ENCODE measurements at places on chromosomes 1 and 21.

- DNase-seq = no peak
These were observed 22.9 kb downstream of the UBIAD1 start for GRCh38 chr1:11295905-11296304.

DNA sequence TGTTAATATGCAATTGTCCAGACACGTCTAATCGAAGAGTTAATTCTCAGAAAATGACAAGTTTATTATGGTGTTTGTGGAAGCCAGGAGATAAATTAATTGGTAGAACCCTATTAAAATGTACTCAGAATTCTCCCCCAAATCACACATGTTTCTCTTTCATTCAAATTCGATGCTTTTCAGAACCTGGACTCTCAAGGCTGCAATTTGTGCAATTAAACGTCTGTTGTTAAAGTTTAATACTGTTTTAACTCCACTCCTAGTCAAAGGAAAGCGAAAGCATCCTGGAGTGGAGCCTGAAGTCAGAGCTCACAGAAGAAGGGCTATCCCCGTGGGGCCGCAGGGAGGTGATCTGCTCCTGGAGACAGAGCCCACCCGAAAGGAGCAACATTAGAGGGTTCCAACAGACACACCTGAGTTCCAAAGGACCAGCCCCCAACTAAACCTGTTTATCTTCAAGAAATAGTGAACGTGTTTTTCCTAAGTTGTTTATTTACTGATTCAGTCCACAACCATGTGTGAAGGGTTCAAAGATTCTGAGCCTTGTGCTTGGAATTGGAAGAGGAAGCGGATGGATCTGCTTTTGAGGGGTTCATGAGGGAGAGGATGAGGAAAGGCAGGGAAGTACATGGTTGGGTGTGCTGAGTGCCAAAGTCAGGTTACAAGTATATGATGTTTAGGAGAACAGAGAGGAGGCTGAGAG lies 68.0 kb upstream of the AKT3 start:
- DNase-seq = no peak

DNA sequence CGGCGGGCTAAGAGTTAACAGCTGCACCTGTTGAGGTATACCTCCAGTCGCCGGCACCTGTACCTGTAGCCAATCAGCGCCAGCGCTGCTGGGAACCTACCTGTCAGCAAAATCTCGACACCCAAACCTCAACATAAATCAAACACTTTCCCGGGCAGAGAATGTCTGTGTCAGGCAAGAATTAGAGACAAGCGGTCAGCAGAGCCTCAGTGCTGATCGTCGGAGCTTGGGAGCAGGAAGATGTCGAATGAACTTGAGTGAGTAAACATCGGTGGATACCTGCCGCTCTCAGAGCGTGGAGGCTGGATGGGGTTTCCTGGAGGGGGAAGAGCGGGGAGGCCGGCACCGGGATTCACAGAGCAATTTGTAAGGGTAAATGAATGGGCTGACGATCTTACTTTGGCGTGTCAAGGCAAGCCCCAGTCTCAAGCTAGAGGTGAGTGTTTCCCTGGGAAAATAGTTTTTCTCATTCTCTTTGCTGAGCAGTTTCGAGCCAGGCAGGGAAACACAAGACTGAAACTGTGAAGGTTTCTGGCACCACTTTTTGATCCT lies at the start of gene GRHL3:
TSS of gene GRHL3 (plus strand) at position 46 of the 552 bp plus-strand sequence. CDS start at position 241, 195 bp downstream.
- no peak for DNase-seq

- DNase-seq = no peak
These were observed 1.9 kb downstream of the EEIG2 start for GRCh38 chr1:108561689-108562326.

- no peak for DNase-seq
These were observed 32.5 kb upstream of the BCL10 start for GRCh38 chr1:85308833-85309350.

- DNase-seq = no peak
These were observed 3.3 kb upstream of the HNRNPCL1 start for GRCh38 chr1:12851779-12852178.

DNA sequence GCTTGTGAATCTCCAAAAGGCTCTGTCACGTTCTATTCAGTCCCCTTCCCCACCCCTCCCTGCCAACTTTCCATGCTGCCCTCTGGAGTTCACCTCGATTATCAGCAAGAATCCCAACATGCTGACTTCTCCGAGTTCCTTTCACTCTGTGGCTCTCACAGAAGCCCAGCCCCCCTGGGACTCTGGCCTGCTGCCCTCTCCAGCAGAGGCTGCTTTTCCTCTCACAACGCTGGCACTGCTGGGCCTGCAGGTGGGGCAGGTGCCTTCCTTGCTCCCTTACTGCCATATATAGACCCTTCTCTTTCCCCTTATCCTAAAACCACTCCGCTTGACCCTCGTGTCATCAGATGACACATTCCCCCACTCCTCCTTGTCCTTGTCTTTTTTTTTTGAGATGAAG lies 10.2 kb upstream of the RNF186 start:
- DNase-seq = no peak

- no peak for DNase-seq
These were observed 87.4 kb downstream of the UBR4 start for GRCh38 chr1:19122668-19123067.

DNA sequence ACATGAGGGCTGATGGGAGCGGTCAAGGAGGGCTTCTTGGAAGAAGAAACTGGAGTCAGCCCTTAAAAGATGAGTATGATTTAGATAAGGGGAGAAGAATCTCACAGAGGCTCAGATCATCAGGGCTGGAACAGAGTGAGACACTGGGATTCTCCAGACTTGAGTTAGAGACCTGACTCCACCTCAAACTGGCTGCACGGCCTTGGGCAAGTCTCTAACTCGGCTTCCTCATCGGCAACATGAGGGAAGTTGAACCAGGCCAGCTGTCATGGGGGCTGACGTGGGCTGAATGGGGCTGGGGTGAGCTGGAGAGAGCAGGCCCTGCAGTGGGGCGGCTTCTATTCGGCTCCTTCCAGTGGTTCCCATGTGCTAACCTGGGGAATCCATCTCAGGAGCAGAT lies 2.5 kb downstream of the C1QC start:
- no peak for DNase-seq

- no peak for DNase-seq
These were observed 27.2 kb upstream of the KIF21B start for GRCh38 chr1:201050515-201051277.

- DNase-seq = no peak
These were observed 61.9 kb downstream of the GPATCH2 start for GRCh38 chr1:217569021-217569420.

GRCh38 chr1:38074302-38074677 lies 27.7 kb upstream of the POU3F1 start:
- DNase-seq = no peak

- DNase-seq = no peak
These were observed 14.5 kb downstream of the SYT11 start for GRCh38 chr1:155873860-155874259.

- DNase-seq = no peak
These were observed 30.5 kb upstream of the CLCA4 start for GRCh38 chr1:86516335-86516734.

DNA sequence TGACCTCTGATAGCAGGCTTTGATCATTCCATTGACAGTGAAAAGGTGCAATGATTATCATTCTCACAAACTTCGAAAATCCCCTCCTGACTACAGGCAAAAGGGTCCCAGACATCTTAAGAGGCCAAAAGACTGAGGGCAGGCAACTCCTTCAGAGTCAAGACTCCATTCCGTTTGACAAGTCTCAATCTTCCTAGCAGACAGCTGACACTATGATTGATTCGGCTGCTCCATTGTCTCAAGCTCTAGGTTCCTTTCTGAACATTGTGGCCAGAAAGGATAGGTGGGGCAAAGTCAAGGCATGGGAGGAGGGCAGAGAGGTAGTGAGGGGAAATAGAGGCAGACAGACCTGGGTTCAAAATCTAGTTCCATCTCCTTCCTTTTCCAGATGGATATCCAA lies 53.7 kb upstream of the MAN1A2 start:
- DNase-seq = no peak

GRCh38 chr21:40732253-40733023 lies 114.5 kb downstream of the DSCAM start:
- no peak for DNase-seq

DNA sequence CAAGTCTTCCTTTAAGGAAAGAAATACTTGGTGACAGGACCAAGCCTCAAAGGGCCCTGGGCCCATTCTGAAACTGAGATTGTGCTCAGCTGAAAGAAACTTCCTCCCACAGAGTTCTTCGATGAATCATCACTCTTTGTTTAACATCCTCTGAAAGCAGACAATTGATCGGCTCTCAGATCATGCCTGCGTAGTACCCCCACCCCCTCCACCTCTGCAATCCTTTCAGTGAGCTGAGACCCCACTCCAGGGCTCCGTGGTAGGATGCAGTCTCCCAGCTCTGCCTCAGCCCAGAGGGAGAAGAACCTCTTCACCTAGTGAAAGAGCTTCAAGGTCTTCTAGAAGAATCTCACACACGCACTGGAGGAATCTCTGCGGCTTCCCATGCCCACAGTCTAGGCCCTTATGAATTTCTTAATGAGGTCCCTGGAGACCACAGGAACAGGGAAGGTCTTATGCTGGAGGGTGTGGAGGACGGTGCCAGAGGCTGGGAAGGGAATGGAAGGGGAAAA lies 104.9 kb upstream of the SOD1 start:
- no peak for DNase-seq

DNA sequence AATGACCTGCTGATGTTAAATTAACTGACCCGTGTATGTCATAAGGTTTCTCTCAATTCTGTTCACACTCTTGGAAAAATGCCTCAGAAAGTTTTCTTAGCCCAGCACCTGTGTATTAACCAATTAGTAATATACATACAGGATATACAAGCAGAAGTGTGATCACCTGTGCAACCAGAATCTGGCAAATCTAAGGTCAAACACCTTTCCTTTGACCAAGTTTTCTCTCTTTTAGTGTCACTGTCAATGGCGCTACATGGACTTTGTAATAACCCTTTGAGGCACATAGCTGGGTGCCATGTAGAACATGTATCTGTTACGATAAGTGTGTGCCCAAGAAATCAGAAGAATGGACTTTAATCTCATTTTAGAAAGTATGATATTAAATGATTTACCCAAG lies 1.1 kb downstream of the NCSTN start:
- DNase-seq = no peak

DNA sequence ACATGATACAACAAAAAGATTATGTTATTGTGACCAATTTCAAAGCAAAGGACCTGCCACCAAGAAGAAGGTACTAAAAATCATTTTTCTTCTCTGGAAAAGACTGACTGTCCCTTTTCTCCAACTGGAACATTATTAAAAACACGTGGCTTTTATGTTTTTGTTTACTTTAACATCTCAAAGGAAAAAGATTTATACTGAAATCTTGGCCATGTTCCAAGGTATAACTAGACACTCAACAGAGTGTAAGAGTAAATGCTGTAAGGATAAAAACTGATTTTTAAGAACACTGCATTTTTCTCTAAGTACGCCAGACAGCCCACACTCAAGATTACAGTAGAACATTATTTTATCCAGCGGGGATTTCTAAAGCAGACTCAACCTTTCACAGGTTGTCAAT lies 62.1 kb downstream of the BRWD1 start:
- no peak for DNase-seq

DNA sequence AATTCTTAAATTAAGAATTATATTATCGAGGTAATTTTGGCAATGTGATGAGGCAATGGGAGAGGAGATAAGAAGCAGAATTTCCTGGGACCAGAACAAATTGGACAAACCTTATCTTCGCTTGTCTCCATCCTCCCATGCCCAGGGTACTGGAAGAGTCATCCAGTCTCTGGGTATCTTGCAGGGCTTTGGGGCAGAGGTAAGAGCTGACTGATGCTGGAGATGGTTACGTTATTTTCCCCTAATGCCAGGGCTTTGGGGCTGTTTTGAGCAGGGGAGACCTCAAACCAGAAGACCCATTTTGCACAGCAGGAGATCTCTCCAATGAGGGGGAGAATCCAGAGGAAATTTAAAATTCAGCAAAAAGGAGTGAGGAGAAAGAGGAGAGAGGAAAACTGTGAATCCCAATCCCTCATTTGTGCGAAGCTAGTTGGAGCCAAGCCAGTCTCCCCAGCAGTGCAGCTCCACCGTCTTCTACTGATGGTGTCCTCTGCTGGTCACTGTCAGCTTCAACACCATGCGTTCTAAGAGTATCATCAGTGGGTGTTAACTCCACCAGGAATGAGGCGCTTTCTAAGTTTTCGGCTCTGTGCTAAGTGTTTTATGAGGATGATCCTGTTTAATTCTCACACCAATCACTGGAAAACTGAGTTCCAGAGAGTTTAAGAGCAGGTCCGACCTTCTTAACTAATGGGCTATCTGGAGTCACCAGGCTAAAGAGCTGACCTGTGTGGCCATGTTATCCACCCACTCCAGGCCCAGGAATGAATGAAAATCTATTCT lies 86.8 kb upstream of the CD34 start:
- peak; percentile 27 for DNase-seq

DNA sequence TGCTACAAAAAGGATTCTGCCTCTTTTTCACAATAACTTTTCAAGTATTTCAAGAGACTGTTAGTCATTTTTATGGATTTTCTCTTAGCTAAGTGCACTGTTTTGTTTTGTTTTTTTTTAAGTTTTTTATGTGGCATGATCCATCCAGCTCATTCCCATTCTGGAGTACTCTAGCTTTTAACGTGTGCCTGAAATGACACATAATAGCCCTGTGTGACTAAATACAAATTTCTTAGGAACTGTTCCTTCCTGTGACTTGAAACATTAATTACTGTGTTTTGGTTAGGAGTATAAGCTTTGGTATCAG lies 143.9 kb downstream of the HS2ST1 start:
- no peak for DNase-seq

- no peak for DNase-seq
These were observed 18.4 kb downstream of the ERG start for GRCh38 chr21:38479641-38480525.

All from AG04450 (cell line).